CD8-positive, alpha-beta T cell (primary cell): ENCODE measurements at places on chromosomes 2 and 18.

- DNase-seq = no peak
Observed at GRCh38 chr2:175837046-175837445, 165.0 kb downstream of the LNPK start.

- DNase-seq = no peak
Observed at GRCh38 chr2:215577356-215577755, 141.5 kb upstream of the FN1 start.

DNA sequence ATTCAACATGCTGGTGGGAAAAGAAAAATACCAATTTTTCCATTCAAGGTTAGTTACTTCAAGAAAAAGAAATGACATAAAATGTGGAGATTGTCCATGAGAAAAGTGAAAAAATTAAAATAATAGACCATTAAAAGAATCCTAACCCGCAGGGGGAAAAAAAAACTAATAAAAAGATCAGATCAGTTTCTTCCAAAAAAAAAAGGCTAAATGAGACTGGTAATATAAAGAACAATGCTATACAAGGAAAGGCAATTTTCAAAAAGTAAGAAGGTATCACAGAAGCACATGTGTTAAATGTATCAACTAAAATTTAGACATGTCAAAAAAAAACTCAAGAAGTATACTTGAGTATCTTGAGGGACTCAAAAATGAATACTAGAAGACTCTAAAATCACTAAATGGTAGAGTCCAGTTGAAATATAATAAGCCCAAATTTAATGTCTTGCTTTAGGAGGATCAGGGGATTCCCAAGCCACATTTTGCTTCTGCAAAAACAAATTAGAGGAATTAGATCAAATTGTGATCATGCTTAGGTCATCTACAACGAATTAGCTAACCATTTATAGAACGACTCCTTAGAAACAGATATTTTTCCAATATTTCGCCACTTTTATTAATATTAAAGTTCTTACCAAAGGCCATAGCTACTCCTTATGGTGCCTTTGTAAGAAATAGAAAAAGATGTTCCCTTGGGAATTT lies 35.8 kb upstream of the GLS start:
- DNase-seq = no peak

GRCh38 chr18:629269-630150 lies 27.9 kb upstream of the TYMS start:
- no peak for DNase-seq

- peak; percentile 33 for DNase-seq
Observed at GRCh38 chr18:3060667-3061580, 48.0 kb upstream of the LPIN2 start.

GRCh38 chr2:43044093-43044681 lies 182.2 kb downstream of the ZFP36L2 start:
- DNase-seq = no peak
